ENCODE measurements at places on chromosomes 6 and 20.

DNA sequence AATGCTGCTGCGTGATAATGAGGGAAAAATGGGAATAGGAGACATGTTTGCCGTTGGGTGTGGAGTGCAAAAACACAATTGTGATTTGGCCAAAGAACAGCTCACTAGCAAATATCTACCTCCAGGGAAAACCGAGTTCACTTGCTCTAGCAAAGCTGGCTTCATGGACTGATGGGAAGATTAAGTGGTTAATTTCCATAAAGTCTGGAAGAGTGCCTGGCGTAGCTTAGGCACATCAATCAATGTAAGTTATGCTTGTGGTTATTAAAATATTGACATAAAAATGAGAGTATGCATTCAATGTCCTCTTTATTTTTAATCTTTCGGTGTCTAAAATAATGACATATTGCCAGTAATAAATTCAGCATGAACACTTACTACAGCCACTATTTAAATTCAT, 267.5 kb downstream of the SMOC2 start:
- DNase-seq = no peak

DNA sequence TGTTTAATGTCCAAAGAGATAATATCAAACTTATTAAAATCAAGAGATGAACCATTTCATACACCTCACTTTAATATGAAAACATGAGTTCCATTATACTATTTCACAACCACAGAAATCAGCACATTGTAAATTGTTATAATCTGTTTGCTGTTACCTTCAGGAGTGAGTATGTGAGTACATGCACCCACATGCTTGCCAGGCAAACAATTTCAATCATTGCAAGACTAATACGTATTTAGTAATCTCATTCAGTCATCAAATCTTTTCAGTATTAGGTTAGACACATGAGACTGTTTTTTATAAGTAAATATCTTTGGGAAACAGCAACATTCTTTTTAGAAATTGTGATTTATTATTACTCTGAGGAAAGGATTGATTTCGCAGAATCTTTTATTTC, 9.3 kb upstream of the EPM2A start:
- DNase-seq = no peak

GRCh38 chr6:18261877-18262276, 2.5 kb downstream of the DEK start:
- DNase-seq = no peak

GRCh38 chr6:107510108-107510507, 20.2 kb downstream of the SOBP start:
- DNase-seq = no peak

DNA sequence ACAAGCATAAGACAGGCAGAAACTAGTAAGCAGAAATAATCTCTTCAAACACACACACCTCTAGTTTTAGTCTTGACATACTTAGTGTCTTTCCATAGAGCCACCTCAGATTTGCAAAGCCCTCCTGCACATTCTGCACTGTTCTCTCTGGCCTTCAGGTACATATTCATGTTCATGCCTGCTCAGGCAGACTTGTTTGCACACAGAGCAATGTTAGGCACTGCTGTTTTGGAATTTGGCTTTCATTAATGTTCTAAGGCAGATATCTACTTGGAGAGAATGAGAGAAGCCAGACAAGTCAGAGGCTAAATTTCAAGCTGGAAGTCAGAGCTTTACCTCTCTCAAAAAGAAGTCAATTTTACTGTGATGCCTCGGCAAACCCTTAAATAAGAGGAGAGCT, 21.3 kb upstream of the DST start:
- no peak for DNase-seq

- DNase-seq = no peak
These were observed 359.2 kb downstream of the CDH26 start for GRCh38 chr20:60317401-60317800.

DNA sequence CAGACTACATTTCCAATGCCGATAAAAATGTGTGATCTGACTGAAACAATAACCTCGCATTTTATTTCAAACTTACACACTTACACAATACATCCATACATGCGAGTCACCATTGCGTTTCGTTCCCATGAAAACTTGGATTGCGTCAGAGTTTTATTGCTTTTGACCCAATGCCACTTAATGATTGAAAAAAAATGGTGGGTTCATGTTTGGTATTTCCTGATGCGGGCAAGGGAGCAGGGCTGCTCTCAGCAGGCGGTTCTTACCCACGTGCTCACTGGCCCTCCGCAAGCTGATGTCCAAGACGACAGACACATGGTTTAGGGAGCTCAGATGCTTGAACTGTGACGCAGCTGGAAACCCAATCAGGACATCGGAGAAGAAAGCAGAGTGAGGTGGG, 281.0 kb upstream of the SULF2 start:
- no peak for DNase-seq

GRCh38 chr6:42962502-42963178, 2.1 kb downstream of the GNMT start:
- DNase-seq = no peak

DNA sequence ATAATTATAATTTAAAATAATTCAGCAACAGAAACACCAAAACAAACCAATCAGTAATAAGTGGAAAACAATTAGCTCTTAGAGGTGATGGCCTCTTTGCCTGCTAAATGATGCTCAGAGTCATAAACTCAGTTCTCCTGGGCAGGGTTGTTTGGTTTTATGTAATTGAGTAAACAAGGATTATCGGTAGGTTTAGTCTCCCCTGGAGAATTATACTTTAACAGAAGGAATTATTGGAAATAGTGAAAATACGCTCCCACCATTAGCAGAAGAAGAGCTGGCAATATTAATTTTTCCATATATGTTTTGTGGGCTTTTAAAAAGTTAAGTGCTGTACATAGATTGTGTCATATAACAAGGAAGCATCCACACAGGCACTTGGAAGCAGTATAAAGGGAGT, 27.0 kb downstream of the CAP2 start:
- no peak for DNase-seq

Measured in T-helper 2 cell (primary cell).